ENCODE measurements at places on chromosomes 5 and 9. TPM values are rescaled to one million over a fixed set of nuclear protein-coding genes. Genes with fewer than 3 reads are reported as not detected.
A peak's percentile ranks its signal among the peaks of the same experiment; 100 is the strongest.

Gene SPAG8
- total RNA-seq: 0.19 TPM

DNA sequence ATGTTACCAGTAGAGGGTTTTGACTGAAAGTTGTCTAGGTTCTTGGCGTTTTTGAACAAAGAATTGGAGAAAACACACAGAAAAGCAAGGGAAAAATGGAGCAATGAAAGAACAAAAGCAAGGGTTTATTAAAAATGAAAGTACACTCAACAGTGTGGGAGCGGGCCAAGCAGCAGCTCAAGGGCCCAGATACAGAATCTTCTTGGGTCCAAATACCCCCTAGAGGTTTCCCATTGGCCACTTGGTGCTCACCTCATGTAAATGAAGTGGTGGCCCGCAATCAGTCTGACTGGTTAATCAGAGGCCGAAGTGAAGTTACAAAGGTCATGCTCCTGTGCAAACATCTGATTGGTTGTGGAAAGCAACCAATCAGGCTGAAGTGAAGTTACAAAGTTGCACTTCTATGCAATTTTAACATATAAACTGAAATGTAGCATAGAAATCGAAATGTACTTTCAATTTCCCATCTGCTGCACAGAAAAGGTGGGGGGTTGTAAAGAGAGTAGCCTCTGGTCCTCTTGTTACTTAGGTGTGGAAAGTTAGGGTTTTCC lies 1.9 kb upstream of the GM2A start:
- no peak for DNase-seq

GRCh38 chr5:145396888-145397287 lies 438.3 kb downstream of the PRELID2 start:
- DNase-seq: no peak

DNA sequence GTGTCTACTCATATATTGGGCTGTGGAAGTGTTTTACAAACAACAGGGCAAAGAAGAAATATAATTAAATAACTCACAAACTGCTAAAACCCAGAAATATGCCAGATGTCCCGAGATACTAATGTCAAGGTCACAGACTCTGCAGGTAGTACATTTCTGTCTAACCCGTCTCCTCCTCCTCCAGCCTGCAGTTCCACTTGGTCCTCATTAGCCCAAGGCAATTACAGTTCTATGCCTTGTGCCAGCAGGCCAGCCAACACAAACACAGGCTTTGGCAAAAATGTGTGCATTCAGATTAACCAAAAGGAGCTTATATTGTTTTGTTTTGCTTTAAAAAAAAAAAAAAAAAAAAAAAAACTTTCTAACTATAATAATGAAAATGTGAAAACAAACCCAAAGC lies 148.8 kb downstream of the MYO10 start:
- no peak for DNase-seq

DNA sequence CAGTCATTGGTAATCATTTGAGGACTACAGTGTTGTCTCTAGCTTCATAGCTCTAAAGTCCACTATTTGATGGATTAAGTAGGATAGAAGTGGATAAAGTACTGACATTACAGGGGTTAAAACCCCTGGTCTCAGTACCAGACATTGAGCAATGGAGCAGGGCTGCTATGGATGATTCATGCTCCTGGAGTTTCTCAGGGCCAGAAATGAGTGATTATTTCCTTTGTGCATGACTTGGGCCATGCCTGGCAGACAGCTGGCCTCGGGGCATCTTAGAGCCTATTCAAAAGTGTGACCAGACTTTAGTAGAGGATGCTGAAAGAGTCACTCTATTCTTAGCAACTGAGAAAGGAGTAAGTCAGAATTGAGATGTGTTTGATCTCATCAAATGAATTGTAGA lies 350.7 kb upstream of the TLE4 start:
- DNase-seq: peak; percentile 4

Gene FAM151B
- 2.6 TPM for total RNA-seq

GRCh38 chr5:149852641-149853330 lies 91.8 kb downstream of the PDE6A start:
- DNase-seq: peak; percentile 91

DNA sequence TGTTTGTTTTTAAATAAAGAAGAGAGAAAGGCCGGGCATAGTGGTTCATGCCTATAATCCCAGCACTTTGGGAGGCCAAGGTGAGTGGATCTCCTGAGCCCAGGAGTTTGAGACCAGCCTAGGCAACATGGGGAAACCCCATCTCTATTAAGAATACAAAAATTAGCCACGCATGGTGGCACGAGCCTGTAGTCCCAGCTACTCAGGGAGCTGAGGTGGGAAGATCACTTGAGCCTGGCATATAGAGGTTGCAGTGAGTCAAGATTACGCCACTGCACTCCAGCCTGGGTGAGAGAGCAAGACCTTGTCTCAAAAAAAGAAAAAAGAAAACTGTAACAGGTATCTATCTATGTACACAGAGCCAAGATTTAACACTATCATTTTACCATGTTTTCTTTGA lies 34.2 kb upstream of the CDC42SE2 start:
- no peak for DNase-seq

Gene OTP
- not detected for total RNA-seq

Gene ZNF618
- 19.5 TPM for total RNA-seq

- peak; percentile 83 for DNase-seq
These were observed 3.2 kb upstream of the NFX1 start for GRCh38 chr9:33287087-33287490.

DNA sequence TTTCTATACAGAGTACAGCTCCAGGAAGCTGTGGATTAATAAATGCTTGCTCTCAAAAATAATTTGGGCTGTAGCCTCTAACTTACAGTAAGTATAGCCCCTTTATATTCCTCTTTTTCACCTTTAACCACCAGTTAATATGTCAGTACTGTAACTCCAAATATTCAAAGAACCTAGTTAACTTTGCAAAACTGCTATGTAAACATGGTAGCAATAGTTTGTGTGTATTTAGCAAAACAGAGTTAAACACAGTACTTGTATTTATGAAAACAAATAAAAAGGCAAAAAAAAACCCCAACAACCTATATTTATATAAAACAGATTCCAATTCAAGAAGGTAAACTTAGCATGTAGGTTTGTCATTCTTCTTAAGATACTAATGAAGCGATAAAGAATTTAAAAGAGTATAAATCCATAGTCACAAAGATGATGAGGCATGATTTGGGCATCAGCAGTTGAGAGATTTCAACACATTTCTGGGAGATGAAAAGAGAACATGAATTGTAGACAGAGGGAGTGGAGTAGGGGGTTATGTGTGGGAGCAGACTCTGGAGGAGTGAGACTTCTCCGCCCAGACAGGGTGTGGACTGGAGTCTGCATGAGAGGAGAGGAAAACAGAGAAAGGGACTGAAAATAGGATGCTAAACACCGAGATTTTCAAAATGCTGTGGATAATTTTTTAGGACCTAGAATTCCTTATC lies 47.0 kb upstream of the F2RL1 start:
- DNase-seq: no peak

- DNase-seq: peak; percentile 36
These were observed 58.7 kb downstream of the MED27 start for GRCh38 chr9:132020820-132021510.

Gene DEPDC1B
- total RNA-seq: 6.8 TPM

- no peak for DNase-seq
These were observed 182.3 kb upstream of the MSX2 start for GRCh38 chr5:174542037-174542436.

GRCh38 chr9:107492381-107492970 lies 2.9 kb upstream of the KLF4 start:
- DNase-seq: no peak

GRCh38 chr5:160262151-160263074 lies 33.1 kb downstream of the FABP6 start:
- DNase-seq: peak; percentile 70

Gene TEX48
- not detected for total RNA-seq

Gene PCDHB10
- total RNA-seq: 0.70 TPM

- DNase-seq: no peak
These were observed 29.7 kb upstream of the MEIKIN start for GRCh38 chr5:131974956-131975726.

GRCh38 chr5:32531885-32532520 lies 53.4 kb upstream of the SUB1 start:
- peak; percentile 13 for DNase-seq

DNA sequence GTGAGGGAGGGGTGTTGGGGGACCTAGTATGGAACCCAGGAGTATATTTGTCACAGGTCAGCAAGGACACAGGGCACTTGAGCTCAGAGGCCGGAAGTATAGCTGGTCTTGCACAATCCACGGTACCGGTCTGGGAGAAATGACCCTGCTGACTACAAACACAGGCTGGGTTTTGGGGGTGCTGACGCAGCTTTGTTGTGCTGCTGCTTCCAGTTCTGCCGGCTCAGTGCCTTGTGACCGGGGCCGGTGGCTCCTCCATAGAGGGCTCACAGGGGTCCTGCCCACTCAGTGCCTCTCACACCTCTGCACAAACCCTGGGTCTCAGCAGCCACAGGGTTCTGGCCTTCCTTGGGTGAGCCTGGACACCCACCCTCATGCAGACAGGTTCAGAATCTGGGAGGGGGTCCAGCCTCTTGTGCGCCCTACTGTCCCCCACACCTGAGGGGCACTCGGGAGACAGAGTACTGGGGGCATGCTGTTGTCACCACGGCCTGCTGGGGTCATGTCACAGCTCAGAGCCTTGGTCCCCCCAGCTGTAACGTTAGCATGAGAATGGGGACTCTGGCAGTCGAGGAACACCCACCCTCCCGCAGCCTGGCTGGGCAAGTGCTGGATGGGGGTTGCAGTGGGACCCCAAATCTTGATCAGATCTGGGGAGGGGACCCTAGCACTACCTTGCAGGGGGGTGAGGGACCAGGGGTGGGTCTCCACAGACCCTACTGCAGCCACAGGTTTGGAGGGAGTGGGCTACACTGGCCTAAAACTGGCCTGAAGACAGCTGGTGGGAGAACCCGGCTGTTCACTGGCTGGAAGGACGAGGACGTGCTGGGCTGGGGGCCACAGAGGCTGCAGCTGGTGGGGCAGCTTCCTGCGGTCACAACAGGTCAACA lies 17.7 kb downstream of the NINJ1 start:
- DNase-seq: no peak

- DNase-seq: no peak
These were observed 289.5 kb downstream of the SLIT3 start for GRCh38 chr5:169011451-169011850.

GRCh38 chr9:5288591-5288990 lies 15.9 kb downstream of the RLN2 start:
- no peak for DNase-seq

- DNase-seq: no peak
These were observed 18.2 kb downstream of the NRG2 start for GRCh38 chr5:140024928-140025327.

DNA sequence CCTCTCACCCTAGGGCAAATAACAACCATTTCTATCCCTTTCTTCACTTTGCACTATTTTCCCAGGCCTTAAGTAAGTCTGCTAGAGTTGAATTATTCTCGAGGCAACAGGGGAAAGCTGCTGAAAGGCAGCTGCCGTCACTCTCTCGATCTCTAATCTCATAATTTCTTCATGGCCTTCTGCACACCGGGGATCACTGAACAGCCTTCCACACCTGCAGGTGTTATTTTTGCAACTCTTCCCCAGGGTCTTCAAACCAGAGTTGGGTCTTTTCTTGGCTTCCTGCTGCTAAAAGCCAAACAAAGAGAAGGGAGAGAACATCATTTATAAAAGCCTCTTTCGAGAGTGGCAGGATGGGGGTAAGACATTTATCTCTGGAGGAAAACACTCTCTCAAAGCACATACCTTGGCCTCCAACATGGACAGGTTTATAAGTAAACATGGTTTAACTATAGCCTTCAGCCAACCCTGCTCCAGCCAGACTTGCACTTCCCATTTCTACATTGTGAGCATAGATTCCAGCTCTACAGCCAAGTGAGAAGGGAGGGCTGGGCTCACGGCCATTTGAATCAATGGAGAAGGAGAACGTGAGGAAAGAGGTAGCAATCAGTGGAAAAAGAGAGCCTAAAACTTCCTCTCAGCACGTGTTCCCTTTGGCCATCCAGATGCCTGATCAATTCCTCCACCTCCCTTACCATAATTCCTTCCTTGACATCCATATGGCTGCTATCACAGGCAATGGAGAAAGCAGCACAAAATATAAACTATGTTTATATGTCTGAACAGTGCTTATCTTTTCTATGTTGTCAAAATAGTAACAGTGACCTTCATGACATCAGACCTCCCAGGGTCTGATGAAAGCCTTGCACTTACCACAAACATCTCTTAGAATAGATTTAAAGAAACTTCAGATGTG lies 464.9 kb downstream of the TLE1 start:
- DNase-seq: no peak

Gene DCAF10
- 51.7 TPM for total RNA-seq

GRCh38 chr9:116090030-116090770 lies 63.4 kb upstream of the PAPPA start:
- DNase-seq: no peak

DNA sequence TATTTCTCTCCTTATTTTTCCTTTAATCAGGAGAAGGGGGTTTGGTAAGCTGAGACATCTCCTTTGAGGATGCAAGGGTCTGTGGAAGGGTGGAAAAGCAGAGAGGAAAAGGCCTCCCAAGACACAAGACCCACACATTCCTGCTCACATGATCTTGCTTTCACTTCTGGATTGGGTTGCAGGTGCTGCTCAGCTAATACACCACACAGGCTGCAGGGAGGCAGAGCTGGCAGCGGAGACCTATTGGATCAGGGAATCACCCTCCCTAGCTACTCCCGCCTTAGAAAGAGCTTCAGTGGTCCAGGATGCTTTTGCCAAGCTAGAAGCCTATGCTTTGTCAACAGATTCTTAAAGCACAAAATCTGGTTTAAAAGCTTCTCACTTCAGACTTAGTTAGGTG lies 87.6 kb upstream of the IL33 start:
- DNase-seq: no peak

DNA sequence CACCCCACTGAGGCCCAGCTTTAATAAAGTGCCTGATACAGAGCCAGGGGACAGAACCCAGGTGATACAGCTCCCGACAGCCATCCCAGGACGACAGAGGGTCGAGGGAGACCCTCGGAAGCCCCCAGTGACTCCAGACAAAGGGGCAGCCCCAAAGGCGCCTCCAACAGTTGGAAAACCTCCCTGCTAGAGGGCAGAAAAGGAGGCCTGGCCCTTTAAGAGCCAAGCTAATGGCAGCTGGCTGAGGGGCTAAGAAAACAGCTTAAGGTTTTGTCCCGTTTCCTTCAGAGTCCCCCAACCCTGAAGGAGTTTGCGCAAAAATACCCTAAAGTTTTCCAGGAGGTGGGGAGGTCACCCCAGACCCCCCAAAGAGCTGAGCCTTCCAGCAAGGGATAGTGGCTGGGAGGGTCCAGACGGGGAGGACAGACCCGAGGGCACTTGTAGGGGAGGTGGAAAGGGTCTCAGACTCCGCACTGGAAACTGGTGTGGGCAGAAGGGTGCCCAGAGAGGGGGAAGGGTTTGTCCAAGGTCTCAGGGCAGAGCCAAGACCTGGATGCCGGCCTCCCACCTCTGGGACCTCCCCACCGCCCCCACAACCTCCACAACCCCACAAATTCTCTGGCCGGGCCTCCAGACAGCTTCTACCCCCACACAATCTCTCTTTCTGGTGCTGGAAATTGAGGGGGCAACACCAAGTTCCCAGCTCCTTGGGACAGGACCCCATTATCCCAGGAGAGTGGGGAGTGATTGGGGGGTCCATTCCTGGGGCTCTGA lies 8.2 kb upstream of the AK1 start:
- no peak for DNase-seq

Gene IL4
- not detected for total RNA-seq

GRCh38 chr9:36029765-36030528 lies 6.8 kb upstream of the RECK start:
- no peak for DNase-seq

Gene FCN2
- total RNA-seq: not detected

All from dermis blood vessel endothelial cell (primary cell).